ENCODE measurements at places on chromosomes 5 and 9.

GRCh38 chr5:54757541-54757940 is 227.9 kb downstream of the ESM1 start:
- DNase-seq, result no peak

- no peak for DNase-seq
Measured at GRCh38 chr5:995318-995717, 13.3 kb upstream of the NKD2 start.

DNA sequence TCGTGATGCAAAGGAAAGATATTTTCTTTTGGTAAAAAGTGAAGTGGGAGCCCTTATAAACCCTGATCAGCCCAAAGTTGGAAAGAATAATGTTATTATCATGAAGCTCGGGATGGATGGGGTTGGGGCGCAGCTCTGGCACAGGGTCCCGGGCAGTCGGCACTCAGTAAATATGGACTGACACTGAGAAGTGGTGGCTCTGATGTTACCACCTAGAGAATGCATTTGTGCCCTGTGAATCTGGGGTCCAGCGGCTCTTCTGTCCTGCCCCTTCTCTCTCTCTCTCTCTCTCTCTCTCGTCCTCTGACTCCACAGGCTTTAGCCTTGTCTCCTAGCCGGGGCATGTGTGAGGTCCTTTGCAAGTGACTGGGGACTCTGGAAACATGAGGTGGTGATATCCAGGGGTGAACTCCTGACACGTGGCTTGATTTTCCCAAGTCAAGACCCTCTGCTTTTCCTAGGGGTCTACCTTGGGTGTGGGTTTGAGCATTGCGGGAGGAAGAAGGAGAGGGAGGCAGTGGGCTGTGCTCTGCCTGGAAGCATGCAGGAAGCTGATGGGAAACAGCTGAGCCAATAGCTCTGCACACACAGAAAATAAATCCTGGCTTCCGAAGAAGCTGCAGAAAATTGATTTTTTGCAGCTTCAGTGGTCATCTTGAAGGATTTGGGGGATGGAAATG is 162.7 kb downstream of the MACROH2A1 start:
- no peak for DNase-seq

GRCh38 chr9:32350682-32351081 is 33.8 kb upstream of the ACO1 start:
- DNase-seq, result no peak

DNA sequence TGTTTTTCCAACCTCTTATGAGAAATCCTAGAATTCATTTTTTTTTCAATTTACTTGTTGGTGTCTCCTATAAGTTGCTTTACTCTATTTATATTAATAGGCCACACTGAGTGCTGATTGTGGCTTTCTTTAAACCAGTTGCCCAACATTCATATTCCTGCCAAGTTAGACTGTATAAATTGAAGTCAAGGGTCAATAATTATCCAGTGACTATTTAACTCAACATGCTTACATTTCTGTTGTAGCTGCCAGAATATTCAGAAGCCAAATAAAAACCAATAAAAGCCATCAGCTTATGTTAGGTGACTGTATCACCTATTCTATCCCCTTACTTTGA is 169.0 kb downstream of the PTPRD start:
- DNase-seq, result no peak

DNA sequence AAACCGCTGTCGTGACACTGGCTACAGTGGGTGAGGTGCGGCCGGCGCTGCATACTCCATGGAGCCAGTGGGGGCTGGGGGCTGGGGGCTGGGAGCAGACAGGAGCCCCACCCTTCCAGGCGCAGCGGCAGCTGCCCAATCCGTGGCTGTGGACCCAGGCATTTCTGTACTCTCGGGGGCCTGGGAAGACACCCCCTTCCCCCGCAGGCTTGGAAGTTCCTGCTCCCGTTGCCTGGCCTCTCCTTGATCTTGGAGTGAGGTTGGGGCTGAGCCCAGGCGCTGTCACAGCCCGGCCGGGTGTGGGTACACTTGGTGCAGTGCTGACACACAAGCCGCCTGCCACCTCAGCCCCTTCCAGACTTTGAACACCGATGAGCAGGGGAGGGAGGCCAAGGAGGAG is 27.7 kb upstream of the GGTA1 start:
- no peak for DNase-seq

DNA sequence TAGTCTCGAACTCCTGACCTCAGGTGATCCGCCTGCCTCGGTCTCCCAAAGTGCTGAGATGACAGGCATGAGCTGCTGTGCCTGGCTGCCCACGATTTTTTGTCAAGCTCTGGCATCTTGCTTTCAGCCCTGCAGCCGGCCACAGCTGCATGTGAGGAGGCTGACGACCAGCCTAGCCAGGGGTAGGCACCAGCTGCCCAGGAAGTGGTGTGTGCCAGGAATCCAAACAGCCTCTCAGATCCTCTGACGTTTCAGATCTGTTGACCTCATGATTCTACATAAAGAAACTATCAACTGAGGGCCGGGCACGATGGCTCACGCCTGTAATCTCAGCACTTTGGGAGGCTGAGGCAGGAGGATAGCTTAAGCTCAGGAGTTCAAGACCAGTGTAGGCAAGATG is 19.0 kb downstream of the DYNC2I2 start:
- no peak for DNase-seq

- no peak for DNase-seq
Measured at GRCh38 chr9:16670791-16671190, 199.7 kb downstream of the BNC2 start.

- no peak for DNase-seq
Measured at GRCh38 chr5:36035696-36036095, 31.0 kb downstream of the UGT3A2 start.

GRCh38 chr5:6868171-6868570 is 154.9 kb downstream of the TENT4A start:
- DNase-seq, result no peak

GRCh38 chr9:87556039-87556438 is 58.4 kb downstream of the DAPK1 start:
- DNase-seq, result no peak

DNA sequence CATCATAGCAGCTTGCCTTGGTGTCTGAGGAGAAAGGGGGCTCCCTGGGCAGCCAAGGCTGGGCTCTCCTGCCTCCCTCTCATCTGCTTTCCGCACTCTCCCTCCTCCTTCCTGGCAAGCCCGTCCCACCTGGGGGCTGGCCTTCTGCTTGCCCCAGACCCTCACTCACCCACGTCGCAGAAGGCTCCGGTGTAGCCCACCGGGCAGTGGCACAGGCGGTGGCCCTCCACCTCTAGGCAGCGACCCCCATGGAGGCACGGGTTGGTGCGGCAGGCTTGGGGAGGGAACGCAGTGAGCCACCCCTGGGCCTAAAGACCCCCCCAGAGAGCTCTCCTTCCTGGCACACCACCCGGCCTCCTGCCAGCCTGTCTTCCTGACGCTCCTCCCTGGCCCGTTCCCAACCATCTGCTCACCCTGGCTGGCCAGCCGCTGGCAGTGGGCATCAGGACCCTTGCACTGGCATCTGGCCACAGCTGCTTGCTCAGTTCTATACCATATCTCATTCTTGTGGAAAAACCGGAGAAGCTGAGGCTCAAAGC is 4.2 kb upstream of the PFN3 start:
- no peak for DNase-seq

DNA sequence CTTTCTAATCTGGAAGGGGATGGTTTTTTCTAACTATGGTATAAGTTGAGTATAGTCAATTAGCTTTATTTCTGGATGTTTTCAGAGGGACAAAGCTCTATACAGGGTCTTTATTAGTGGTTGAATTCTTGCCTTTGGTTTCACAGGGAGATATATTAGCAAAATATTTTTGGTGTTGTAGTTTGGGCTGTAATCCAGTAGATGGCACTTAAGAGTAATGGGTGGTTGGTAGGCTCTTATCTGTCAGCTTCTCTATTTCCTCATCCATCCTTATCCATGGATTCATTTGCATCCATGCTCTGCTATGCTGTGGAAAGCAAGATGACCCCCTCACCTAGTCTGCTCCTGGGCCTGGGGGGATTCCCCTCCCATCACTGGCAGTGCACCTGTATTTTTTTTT is 363.6 kb upstream of the CYLC2 start:
- DNase-seq, result no peak

GRCh38 chr9:120982836-120983235 is 56.2 kb upstream of the TRAF1 start:
- no peak for DNase-seq

DNA sequence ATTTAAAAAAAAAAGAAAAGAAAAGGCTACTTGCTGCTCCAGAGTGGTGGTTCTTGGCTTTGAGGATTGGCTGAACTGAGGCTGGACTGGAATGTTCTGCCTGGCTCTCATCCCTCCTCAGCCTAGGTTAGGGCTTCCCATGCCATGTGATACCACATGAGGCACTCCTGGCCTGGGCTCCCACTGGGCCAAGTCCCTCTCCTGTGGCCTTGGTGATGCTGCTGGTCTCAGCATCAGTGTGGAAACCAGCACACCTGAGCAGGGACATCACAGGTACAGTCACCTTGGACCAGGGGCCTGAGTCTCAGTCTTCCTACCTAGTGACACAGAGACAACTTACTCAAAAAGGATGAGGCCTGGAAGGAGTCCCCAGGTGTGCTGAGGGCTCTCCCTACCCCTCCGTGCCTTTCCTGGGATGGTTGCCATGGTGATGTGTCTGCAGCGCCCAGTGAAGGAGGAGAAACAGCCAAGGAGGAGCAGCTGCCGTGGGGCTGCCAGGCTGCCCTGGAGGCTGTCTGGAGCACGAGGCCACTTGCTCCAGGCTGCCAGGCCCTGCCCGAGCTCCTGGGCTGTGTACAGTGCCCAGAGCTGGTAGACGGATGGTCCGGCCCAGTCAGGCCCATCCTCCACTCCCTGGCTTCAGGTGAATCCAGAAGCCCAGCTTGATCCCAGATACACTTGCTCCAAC is 71.0 kb downstream of the WNK2 start:
- no peak for DNase-seq

DNA sequence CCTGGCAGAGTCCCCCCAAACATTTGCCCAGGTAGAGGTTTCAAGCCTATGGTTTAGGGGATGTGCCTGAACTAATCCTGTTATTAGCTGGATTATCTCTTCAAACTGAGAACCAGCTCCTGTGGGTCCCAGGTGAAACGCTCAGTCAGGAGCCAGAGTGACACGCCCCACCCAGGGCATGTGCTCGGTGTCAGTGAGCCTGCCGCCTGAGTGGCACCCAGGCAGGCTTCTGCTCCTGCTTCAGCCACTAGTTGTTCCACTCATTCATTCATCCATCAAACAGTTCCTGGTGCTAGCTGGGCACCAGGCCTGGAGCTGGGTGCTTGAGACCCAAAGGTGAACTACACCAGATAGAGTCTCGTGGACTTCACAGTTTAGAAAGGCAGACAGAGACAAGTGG is 129.4 kb upstream of the PITX1 start:
- DNase-seq, result no peak

- DNase-seq, result no peak
Measured at GRCh38 chr5:43390471-43390870, 21.7 kb downstream of the CCL28 start.

DNA sequence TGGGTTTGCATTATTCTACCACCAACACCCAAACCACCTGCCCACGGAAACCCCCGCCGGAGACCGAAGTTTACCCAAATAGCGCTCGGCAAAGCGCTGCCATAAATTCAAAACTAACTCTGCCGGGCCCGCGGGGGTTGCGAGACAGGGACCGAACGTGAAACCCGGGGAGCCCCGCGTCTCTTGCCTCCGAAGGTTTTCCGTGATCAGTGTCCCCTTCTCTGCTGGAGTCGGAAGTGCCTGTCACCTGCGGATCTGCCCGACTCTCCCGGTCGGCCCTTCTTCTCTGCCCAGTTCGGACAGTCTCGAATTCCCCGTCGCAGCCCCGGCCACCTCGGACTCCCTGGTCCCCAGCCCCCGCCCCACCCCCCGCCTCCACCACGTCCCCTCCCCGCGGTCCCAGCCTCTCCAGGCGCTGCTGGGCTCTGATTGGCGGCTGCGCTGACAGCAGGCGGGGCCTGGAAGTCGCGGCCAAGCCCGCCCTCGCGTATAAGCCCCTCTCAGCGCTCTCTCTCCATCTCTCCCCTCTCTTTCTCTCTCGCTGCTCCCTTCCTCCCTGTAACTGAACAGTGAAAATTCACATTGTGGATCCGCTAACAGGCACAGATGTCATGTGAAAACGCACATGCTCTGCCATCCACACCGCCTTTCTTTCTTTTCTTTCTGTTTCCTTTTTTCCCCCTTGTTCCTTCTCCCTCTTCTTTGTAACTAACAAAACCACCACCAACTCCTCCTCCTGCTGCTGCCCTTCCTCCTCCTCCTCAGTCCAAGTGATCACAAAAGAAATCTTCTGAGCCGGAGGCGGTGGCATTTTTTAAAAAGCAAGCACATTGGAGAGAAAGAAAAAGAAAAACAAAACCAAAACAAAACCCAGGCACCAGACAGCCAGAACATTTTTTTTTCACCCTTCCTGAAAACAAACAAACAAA is at the start of gene RORB:
TSS of gene RORB (plus strand) at position 517 of the 929 bp plus-strand sequence. CDS start 642 bp downstream, outside the sequence.
- no peak for DNase-seq

DNA sequence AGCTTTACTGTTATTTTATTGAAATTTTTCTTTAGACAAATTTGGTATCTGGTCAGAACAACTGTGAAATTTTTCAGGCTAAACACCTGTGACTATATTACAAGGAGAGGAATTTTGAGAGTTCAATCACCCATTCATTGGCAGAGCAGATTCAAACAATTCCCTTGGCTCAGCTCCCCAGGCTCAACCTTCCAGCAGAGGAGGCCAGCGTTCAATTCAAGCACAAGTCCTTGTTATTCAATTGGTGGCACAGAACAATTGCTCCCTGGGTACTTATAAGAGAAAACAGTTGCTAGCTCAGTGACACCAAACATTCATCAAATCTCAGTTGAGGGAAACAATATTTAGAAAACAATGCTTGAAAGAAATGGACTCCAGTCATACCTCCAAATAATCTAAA is 83.3 kb downstream of the SUSD1 start:
- no peak for DNase-seq

- no peak for DNase-seq
Measured at GRCh38 chr5:10489810-10490426, 48.2 kb downstream of the ROPN1L start.
